ENCODE measurements at places on chromosomes 11 and 22.
A peak's percentile ranks its signal among the peaks of the same experiment; 100 is the strongest.

DNA sequence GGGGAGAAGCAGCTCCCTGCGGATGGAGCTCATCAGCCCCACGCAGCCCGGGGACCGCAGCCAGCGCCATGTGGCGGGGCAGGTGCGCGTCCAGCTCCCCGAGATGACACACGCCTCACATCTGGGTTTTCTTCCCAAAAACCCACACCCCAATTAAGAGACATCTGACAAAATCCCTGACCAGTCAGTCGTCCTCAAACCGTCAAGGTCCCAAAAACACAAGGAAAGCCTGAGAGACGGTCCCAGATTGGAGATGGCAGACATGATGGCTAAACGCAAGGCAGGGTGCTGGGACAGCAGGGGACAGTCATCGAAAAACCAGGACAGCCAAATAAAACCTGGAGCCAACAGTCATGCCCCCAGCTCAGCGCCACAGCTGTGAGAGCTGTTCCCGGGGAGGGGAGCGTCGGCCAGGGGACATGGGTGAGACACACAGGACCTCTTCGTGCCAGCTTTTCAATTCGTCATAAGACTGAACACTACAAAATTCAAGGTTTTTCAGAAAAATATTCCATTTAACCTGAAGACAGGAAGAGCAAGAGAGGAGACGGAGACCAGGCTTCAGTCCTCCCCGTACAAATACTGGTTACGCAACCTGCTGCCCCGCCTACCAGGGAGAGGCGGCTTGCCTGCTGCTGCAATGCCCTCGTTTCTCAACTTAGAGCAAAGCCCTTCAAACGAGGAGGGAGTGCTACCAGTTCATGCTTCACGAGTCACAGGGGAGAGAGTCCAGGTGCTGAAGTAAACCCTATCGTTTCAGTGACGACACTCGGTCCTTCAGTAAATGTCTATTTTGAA, 10.5 kb downstream of the TOLLIP start:
- DNase-seq: peak; percentile 95

DNA sequence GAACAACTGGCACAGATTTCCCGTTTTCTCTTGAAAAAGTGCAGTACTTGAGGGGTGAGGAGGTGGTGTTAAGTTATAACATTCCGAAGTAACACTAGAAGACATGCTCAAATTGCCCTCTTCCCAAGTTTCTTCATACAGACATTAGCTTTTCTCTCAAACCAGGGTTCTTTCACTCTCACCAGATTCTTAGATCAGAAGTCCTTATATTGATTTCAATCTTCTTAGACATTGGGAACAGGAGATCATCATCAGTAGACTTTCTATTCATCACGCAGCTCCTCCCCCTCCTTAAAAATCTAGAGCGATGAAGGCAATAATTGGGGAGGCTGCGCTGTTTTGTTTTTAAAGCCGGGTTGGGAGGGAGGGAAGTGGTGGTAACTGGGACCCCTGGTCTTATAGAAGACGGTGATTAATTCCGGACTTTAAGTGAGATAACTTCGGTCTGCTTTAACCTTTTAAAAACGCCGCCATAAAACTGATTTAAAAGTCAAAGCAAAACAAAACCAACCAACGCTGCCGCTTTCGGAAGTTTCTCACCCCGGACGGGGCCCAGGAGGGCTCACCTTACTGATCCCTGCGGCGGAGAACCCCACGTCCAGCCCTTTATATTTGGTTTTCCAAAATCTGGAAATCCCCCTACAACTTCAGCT, 665 bp downstream of the USP28 start:
- peak; percentile 40 for DNase-seq

DNA sequence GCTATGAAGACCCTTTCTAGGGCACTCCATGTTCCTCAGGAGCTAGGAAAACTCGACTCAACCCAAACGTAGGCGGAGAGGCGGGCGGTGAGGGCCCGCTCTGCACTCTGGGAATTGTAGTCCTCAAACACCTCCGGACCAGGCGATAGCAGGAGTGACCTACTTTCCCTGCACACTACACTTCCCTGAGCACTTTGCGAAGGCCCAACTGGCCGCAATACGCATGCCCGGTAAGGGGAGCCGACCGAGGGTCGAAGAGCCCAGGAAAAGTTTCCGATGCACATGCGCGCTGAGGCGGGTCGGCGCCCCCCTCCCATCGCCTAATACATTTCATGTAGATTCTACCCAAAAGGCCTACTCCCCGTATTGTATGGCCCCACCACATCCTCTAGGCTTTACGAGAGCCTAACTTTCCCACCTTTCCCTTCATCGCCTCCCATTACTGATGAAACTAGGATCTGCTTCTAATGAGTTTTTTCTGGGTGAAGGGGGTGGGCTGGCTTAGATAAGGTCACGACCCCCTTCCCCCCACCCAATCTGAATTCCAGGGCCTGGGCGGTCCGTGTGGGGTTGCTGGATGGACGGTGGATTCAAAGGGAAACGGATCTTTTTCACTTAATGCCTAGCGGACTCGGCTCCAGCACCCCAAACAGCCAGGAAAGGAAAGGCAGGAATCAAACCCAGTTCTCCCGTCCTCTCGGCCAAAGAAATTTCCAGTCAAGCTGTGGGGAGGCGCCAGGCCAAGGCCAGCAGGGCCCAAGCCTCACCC, 2.1 kb downstream of the TOB2 start:
- peak; percentile 97 for DNase-seq

GRCh38 chr11:109424901-109425300, 2.9 kb downstream of the C11orf87 start:
- DNase-seq: no peak

DNA sequence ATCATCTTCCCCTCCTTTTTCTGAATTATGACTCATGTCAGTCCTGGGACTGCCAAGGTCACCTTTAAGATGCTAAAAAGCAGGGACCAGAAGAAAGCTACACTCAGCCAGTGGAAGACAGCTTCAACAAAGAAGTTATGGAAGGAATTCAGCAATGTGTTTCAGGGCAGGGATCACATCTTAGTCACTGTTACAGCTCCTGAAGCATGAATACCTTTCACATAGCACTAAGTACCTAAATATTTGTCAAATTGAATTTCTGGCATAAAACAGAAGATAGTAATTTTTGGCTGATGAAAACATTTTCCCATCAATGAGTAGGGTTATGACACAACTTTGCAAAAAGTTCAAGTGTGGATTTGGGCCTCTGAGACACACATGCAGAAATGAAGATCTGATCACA, 5.2 kb downstream of the DDB1 start:
- no peak for DNase-seq

- DNase-seq: no peak
Observed at GRCh38 chr11:77201370-77201769, 73.3 kb downstream of the MYO7A start.

GRCh38 chr11:13168271-13168670, 109.3 kb upstream of the BMAL1 start:
- no peak for DNase-seq

GRCh38 chr11:132347156-132348090, 977.0 kb downstream of the NTM start:
- no peak for DNase-seq

GRCh38 chr11:22634897-22635629, 9.4 kb upstream of the FANCF start:
- no peak for DNase-seq

GRCh38 chr22:49103314-49104059, 724.2 kb downstream of the BRD1 start:
- DNase-seq: no peak

GRCh38 chr11:68928136-68928880, 24.6 kb downstream of the IGHMBP2 start:
- no peak for DNase-seq

DNA sequence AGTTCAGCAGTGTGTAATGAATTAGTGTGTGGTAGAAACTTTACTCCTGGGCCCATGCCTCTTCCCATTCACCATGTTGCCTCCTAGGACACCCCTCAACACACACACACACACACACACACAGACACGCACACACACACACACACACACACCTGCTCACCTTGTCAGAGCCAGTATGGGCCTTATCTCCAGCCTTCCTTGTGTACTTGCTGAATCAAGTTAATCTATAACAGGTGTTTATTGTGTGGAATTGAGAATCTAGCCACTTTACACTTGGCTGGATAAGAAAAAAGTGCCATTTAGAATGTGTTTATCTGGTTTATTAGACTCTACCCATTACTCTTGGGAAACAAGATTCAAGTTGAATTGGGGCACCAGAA, 14.5 kb upstream of the ZDHHC13 start:
- no peak for DNase-seq

- DNase-seq: no peak
Observed at GRCh38 chr22:49521787-49522224, 305.9 kb downstream of the BRD1 start.

DNA sequence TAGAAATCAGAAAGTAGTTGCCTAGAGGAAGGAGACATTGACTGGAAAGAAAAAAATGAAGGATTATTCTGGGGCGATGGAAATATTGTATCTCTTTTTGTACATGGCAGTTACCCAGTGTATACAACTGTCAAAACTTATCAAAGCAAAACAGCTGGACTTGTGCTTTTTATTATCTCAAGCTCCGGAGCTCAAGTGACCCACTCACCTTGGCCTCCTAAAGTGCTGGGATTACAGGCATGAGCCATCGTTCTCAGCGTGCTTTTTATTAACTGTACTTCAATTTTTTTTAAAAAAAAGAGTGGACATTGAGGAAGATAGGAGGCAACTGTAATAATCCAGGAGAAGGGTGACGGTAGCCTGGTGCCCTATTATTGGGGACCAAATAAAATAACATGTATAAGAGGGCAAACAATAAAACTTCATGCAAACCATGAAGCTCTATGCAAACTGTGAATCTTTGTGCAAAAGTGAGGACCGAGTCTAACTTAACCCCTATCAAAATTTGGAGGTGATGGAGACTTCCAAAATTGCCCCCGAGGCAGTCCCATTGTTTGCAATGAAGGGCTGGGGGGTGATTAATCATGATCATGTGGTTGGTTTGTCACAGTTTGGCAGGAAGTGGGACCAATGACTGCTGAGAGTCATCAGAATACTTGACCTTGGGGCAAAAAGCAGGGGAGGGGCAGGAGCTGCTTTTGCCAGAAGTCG, 23.5 kb downstream of the FZD4 start:
- no peak for DNase-seq

DNA sequence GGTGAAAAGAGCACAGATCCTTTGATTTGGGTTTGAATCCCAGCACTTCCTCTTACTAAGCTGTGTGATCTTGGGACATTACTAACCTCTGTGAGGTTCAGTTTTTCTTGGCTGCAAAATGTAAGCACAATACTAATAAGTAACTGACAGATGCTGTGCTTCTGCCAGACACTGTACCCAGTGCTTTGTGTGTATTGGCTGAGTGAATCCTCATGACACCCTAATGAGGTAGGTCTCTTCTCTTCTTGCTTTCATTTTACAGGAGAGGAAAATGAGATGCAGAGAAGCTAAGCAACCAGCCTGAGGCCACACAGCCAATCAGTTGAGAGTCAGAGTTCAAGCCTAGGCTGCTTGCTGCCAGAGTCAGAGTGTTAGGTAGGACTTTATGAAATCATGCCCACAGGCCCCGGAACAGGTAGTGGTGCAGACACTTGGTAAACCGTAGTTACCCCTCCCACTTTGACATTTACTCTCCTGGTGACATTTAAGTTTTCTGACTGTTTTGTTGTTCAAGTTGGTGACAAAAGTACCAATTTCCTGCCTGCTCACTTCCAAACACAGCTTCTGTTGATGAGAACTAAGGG, 21.2 kb downstream of the PTPRJ start:
- no peak for DNase-seq

GRCh38 chr11:32960553-32961164, 55.0 kb upstream of the DEPDC7 start:
- peak; percentile 64 for DNase-seq

GRCh38 chr11:126495281-126496220, 140.1 kb downstream of the ST3GAL4 start:
- DNase-seq: no peak

GRCh38 chr22:37500745-37501609, 14.8 kb upstream of the MFNG start:
- no peak for DNase-seq

DNA sequence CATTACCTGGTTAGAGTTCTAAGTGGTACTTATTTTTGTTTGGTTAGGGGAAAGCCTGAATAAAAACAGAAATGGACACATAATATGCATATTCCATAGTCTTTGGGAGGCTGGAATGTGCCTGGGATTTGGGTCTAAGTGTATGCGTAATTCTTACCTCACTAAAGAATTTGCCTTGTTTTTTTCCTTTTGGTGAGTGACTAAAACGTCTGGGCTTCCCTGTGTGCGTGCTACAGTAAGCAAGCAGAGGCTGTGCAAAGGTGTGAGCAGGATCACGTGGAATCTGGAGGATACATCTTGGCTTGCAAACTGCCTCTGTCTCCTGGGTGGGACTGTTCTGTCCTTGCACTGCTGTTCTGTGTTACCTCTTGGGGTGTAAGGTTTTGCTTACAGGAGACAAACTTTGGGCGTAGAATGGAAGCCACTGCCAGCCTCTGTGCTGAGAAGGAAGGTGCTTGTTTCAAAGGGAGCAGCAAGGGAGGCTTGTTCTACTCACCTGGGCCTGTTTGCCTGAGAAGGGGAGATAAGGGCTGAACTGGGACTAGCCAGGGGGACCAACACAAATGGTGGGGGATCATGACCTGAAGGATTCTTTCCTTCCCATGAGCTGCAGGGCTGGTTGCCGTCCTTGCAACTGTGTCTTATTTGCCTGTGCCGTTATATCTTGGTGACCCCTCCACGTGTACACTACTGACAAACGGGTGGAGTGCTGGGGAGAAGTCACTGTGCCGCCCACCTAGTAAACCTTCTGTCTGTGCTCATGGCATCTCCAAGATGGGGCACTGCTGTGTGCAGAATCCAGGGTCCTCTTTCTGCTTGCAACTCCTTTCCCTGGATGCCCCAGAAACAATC, 4.5 kb downstream of the NEAT1 start:
- peak; percentile 87 for DNase-seq

DNA sequence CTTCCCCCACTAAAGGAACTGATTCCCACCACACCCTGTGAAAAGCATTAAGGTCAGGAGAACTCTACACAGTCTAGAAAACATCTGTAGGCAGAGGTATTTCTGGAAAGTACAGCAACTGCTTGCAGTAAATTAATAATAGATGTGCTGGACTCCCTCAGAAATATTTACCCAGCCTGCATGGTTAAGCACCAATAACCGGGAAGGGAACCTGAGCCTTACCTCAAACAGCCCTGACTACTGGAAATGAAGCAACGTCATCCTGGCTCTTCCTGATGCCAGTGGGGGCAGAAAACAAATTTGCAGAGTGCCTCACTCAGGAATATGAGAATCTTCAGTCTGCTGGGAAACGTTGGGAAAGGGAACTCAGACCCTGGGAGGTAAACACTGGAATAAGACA, 318.1 kb downstream of the TENM4 start:
- DNase-seq: no peak

DNA sequence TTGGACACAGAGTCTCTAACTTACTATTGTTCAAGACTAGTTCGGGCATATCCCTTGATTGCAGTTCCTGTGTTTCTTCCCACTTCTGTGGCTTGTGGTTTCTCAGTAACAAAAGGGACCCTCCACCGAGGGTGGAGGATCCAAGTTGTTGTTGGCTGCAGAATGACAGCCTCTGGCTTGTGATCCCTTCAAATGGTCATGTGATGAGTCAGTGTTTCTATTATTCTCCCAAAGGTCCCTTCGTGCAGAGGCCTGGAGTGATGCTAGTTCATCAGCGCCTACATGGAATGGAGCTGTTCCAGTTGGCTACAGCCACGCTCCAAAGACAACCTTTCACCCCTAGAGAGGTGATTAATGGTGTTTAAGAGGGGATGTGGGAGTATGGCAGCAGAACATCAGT, 2.6 kb upstream of the VWCE start:
- peak; percentile 8 for DNase-seq

Measured in G401 (cell line).